ENCODE measurements at places on chromosomes 3 and 15.

GRCh38 chr3:195060531-195061291, 210.2 kb downstream of the XXYLT1 start:
- DNase-seq, result no peak

DNA sequence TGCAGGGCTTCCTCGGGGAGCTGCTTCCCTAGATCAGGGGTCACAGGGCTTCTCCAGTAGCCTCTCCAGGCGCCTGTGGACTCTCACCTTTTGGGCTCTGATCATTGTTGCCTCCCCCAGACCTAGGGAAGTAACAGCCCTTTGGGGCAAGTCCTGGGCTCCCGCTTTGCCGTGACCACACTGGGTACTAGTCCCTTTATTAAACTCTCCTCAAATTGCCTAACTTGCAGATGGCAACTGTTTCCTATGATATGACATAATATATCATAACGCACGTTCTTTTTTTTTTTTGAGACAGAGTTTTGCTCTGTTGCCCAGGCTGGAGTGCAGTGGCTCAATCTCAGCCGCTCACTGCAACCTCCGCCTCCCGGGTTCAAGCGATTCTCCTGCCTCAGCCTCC, 17.9 kb upstream of the NRROS start:
- DNase-seq, result no peak

- DNase-seq, result no peak
Observed at GRCh38 chr15:42206406-42206805, 1.7 kb downstream of the VPS39 start.

- DNase-seq, result no peak
Observed at GRCh38 chr3:43215663-43216275, 70.6 kb upstream of the SNRK start.

GRCh38 chr15:58063614-58064013, 1.9 kb downstream of the ALDH1A2 start:
- DNase-seq, result no peak

DNA sequence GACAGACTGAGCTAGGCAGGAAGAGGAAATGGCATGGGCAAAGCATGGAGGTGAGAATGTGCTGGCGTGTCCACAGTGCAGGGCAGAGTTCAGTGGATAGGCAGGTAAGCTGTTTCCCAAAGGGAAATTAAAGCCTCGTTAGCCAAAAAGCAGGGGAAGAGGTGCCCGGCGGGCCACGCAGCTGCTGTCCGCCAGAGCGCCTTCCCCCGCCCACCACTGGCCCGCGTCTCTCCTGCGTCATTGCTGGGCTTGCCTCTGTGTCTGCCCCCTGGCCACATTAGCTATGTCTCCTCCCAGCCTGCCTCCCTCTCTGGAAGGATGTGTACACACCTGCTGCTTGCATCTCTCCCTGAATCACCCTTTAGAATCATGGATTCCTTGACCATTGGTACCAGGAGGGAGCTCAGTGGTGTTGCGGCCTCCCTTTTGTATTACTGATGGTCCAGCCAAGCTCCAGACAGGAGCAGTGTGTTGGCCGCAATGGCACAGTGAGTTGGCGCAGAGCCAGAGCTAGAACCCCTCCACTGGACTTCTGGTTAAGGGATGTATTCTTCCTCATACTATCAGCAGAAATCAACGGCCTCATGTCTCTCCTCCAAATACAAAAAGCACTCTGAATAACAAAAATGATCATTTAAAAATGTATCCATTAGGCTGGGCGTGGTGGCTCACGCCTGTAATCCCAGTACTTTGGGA, 26.6 kb downstream of the SLC28A1 start:
- DNase-seq, result no peak

DNA sequence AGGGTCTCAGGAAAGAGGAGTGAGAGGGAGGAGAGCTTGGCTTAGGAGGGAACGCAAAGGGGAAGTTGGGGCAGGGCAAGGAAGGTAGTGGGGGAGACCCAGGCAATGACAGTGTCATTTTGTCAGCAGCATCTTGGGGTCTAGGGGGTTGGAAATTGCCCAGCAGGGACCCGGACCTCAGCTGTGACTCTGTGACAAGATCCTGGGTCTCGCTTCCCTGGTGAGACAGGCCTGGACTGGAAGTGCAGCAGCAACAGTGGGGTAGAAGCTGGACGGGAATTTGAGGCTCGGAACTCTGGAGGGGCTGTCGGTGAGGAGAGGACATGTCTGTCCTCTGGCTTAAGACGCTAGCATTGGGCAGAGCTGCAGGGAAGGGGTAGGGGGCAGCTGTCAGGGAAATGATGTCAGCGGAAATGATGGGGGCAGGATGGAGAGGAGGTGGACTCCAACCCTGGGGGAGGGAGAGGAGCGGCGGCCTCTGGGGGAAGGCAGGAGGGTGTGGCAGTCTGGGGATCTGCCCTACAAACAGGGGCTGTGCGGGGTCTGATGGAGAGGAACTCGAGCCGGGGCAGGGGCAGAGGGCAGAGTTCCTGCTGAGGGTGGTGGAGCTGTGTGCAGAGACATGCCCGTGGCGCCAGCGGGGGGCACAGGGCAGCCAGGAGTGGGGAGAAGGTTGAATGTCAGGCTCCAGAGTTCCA, 12.3 kb downstream of the ANPEP start:
- DNase-seq, result no peak

- no peak for DNase-seq
Observed at GRCh38 chr3:89138048-89138447, 30.6 kb downstream of the EPHA3 start.

DNA sequence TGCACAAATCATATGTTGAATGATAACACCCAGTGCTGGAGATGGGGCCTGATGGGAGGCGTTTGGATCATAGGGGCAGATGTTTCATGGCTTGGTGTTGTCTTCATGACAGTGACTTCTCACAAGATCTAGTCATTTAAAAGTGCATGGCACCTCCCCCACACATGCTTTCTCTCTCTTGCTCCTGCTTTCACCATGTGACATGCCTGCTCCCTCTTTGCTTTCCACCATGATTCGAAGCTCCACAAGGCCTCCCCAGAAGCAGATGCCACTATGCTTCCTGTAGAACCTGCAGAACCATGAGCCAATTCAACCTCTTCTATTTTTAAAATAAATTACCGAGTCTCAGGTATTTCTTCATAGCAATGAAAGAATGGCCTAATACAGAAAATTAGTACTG, 17.8 kb upstream of the SH3BP5 start:
- no peak for DNase-seq

GRCh38 chr3:59436164-59436958, 386.5 kb upstream of the CFAP20DC start:
- no peak for DNase-seq

All from astrocyte of the spinal cord (primary cell).